ENCODE measurements at places on chromosomes 12 and 14.

DNA sequence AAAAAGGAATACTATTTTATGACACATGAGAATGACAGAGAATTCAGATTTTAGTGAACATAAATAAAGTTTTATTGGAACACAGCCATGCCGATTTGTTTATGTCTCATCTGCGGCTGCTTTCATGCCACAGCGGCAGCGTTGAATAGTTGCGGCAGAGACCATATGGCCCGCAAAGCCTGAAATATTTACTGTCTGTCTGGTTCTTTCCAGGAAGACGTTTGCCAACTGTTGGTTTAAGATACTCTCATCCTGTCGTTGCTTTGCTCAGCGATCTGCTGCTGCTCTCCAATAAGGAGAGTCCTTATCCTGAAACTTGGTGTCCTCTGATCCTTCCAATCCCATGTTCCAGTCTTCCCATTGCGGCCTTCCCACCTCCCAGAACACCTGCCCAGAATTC, 89.9 kb downstream of the SLC24A4 start:
- DNase-seq: no peak

DNA sequence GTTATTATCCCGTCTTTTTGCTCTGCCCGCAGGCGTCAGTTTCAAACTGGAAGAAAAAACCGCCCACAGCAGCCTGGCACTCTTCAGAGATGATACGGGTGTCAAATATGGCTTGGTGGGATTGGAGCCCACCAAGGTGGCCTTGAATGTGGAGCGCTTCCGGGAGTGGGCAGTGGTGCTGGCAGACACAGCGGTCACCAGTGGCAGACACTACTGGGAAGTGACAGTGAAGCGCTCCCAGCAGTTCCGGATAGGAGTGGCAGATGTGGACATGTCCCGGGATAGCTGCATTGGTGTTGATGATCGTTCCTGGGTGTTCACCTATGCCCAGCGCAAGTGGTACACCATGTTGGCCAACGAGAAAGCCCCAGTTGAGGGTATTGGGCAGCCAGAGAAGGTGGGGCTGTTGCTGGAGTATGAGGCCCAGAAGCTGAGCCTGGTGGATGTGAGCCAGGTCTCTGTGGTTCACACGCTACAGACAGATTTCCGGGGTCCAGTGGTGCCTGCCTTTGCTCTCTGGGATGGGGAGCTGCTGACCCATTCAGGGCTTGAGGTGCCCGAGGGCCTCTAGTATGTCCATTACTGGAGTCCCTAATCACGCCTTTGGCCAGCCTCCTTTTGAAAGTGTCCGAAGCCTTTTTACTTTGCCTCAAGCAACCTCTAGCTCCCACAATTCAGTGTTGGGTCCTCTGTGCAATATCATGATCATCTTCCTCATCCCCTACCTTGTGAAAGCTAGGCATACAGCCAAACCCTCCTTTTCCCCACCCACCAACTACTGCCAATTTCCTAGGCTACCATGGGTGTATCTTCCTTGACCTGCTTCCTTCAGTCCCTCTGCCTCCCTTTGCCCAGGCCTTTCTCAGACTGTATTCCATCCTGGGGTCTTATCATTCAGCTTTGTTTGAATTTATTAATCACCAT, 891 bp downstream of the SPRYD4 start:
- DNase-seq: no peak

DNA sequence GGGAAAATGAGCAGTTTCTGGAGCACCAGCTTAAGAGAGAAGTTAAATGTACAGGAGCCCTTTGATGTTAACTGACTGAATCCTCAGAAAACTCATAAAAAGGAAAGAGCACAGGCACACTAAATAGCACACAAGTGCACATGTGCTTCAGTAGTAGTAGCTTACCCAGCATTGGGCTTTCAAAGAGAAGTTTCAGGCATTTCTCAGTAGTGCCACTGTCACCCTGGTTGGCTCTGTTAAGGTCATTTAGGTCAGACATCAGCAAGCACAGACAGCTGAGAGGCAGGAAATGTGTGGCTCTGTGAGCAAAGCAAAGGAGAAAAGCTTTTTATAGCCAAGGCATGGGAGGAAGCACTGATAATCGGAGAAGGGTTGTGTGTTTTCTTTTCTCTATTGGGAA, 96.3 kb upstream of the HIF1A start:
- no peak for DNase-seq

GRCh38 chr14:103016071-103016470, 41.3 kb downstream of the CDC42BPB start:
- no peak for DNase-seq

Data from GF-D8 (cell line).